A549 treated with RU486 at 1 μM for 4 hours (cell line): ENCODE measurements at places on chromosomes 1 and 21. TPM values are rescaled to one million over a fixed set of nuclear protein-coding genes. Genes with fewer than 3 reads are reported as not detected.

The PTPRF gene
- 84.6 to 111 TPM (median 96.8 TPM) in 5 replicates for total RNA-seq

The SELENBP1 gene
- total RNA-seq: 5.4 to 7.8 TPM (median 6.2 TPM) in 5 replicates

The SYDE2 gene
- total RNA-seq: 0.31 to 1.1 TPM (median 0.74 TPM) in 5 replicates

The SYT11 gene
- total RNA-seq: 0.82 to 1.3 TPM (median 1.1 TPM) in 5 replicates

The LRRIQ3 gene
- total RNA-seq: 0.35 to 1.0 TPM (median 0.70 TPM) in 5 replicates

The UBL4B gene
- not detected in 5 replicates for total RNA-seq

The CELA2B gene
- total RNA-seq: not detected in 5 replicates

The EBNA1BP2 gene
- total RNA-seq: 177 to 217 TPM (median 193 TPM) in 5 replicates

The RHOC gene
- total RNA-seq: 355 to 395 TPM (median 361 TPM) in 5 replicates
